ENCODE measurements at places on chromosomes 6 and 20.
A peak's percentile ranks its signal among the peaks of the same experiment; 100 is the strongest.

DNA sequence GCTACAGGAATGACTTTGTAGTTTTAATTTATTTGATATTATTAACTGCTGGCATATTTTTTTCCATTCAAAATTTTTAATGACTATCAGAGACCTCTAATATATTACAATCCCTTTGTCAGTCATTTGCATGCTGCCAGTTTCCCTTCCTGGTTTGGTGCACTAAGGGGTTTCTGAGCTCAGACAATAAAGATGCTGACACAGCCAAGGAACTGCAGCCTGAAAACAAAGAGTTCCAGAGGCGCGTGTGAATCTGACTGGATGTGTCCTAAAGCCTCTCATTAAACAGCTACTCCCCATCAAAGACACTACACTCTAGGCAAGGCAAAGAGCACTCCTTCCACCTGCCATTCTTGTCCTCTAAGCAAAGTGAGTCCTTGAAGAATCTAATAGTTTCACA, 116.8 kb upstream of the DST start:
- no peak for DNase-seq

- DNase-seq: peak; percentile 17
These were observed 47.4 kb downstream of the LGSN start for GRCh38 chr6:63272397-63272796.

DNA sequence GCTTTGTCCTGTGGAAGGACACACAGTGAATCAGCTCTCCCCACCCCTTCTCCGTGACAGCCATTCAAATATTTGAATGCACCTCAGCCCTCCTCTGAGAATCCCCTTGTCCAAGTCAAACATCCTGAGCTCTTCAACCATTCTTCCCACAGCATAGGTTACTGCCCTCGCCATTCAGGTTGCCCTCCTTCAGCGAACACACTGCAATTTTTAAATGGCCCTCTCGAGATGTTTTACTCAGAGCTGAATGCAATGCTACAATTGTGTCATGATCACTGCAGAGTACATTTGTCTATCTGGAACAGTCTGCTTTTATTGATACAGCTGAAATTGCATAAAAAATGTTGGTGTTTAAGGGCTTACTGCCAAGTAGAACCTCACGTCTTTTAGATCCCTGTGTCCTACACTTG, 48.9 kb downstream of the SLC2A12 start:
- no peak for DNase-seq

GRCh38 chr6:167842457-167842856, 15.7 kb downstream of the AFDN start:
- no peak for DNase-seq

DNA sequence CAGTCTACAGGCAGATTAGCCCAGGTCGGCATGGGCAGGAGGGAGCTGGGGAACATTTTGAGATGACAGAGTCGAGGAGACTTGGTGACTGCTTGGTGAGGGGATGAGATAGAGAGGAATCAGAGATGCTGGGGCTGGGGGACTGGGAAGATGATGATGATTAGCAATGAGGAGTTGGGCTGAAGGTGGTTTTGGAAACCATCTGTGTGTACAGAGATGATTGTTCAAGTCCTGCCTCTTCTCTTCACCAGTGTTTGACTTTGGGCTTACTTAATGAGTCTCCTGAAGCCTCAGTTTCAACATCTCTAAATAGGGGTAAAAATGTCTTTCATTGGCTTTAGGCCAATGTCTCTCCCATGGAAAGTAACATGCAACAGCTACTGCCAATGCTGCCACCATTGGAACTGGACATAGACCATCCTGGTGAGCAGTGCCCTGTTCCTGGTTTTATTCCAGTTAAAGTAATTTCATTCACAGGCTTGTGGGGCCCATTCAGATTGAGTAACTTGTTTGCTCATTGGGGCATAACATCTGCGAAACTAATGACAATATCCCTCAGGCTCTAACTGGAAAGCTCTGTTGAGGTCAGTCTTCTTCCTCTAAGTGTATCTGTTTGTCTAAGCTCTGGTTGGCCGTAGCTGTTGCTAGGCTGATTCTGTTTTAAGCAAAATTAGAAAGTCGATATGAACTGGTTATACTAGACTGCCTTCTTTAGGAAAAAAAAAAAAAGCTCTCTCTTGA, 99.1 kb downstream of the ARMC2 start:
- no peak for DNase-seq

GRCh38 chr6:35737413-35738211, 780 bp downstream of the ARMC12 start:
- peak; percentile 87 for DNase-seq

DNA sequence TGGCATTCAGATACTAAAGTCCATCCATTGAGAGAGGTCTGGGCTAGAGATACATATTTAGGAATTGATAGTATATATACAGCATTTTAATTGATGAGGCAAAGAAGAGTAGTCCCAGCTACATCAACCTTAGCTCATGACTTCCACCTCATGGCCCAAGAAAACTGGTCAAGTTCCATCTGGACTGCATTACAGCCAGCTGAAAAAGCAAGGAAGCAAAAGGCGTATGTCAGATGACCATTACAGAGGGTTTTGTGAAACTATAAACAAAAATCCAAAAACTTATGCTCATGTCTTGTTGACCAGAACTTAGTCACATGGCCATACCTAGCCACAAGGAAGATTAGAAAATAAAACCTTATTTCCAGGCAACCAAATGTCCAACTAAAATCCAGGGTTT, 46.8 kb upstream of the RNF146 start:
- DNase-seq: no peak

DNA sequence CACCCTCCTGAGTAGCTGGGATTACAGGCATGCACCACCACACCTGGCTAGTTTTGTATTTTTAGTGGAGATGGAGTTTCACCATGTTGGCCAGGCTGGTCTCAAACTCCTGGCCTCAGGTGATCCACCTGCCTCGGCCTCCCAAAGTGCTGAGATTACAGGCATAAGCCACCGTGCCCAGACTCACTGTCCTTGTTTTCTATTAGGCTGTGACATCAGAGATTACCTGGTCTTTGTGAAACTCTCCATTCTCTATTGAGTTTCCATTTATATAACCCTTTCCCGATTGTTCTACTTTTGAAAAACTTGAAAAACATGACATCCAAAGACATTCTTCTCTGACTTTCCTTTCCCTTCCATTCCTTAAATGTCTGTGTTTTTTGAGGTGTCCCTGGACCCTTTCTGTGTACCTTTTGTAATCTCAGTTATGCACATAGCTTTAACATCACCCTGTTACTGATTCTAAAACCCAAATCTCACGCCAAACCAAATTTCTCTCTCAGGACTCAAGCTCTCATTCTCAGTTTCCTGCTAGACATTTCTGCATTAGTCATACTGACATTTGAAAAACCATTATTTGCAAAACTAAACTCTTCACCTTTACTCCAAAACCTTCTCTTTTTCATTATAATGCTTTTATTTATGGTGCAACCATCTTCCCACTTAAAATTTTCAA, 137.0 kb downstream of the KHDC1L start:
- no peak for DNase-seq

- no peak for DNase-seq
These were observed 248.5 kb downstream of the HAO1 start for GRCh38 chr20:7691647-7692269.

- no peak for DNase-seq
These were observed 380.3 kb upstream of the JARID2 start for GRCh38 chr6:14865531-14866100.

All from SK-N-DZ (cell line).